ENCODE measurements at places on chromosomes 2 and 18.
A peak's percentile ranks its signal among the peaks of the same experiment; 100 is the strongest.

- no peak for DNase-seq
These were observed 20.0 kb upstream of the FBLN7 start for GRCh38 chr2:112118148-112118547.

DNA sequence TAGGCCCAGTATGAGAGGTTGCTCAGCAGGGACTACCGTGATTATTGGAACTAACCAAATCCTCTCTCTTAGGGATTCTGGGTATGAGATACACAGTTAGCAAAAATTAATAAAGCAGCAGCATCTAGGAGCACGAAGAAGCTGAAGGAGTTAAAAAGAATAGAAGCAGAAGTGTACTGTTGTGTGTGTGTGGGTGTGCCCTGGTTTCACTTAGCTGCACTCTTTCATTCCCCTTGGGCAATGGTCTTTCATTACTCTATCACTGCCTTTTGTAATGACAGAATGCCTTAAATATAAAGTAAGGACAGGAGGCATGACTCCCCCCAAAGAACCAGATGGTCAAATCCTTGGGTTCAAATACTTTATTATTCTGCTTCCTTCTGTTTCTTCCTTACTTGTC lies 115.9 kb upstream of the CD302 start:
- DNase-seq = no peak

DNA sequence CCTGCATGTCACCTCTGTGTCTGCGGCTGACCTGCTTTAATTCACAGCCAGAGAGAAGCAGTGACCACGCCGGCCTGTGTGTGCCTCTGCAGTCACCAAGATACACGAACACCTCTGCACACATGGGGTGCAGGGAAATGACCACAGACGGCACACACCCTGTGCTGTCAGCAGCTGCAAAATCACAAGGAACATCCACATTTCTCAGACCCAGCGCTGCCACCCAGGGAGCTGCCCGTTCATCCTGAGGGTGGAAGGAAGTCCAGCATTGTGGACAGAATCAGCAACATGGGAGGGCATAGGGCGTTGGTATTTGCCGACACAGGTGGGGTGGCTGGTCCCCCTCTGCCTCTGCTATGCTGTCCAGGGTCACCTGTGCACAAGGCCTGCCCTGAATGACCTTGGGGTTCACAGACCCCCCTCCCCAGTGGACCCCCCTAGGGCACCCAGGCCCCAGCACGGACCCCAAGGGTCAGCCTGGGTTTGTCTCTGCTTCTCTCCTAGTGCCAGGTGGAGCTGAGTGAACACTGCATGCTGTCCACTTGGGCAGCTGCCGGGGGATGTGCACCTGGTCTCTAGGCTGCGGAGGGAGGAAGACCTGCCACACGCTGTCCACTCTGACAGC lies 107.4 kb downstream of the PXDN start:
- no peak for DNase-seq

GRCh38 chr2:217356142-217356541 lies 496.3 kb upstream of the TNP1 start:
- DNase-seq = no peak

DNA sequence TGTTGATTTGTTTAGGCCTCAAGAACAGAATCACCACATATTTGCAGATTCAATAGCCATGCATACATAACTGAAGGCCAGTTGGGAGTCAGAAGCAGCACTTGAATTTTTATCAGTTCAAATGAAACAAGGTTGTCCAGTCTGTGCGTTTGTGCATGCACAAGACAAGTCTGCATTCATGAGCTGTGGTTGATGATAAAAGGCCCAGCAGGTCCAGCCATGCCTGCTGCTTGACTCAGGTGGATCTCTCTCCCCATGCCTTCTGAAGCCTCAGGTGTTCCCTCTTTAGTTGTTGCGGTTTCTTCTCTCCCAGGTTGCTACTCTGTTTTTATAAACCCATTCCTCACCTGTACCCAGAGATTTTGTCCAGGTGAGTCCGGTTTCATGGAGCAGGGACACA lies 124.5 kb downstream of the CCDC102B start:
- no peak for DNase-seq

- no peak for DNase-seq
These were observed 9.4 kb downstream of the C2orf42 start for GRCh38 chr2:70181363-70181956.

GRCh38 chr18:24010673-24011072 lies 3.9 kb upstream of the TTC39C start:
- DNase-seq = no peak

DNA sequence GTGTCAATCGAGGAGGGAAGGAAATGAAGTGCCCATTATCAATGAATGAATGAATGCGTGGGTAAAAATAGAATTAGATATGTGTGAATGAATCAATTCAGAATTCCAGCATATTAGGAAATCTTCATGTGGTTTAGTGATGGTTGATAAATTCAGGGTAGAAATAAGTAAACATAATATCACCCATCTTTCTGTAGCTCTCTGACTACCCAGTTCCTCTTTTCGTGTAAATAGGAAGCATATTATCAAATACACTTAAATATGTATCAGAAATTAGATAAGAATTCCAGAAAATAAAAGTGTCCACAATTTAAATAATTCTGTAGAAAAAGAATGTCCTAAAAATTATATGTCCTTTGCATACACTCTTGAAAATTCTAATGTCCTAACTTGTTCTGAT lies 552.9 kb upstream of the LRATD1 start:
- no peak for DNase-seq

- no peak for DNase-seq
These were observed 20.1 kb downstream of the TMEM177 start for GRCh38 chr2:119699016-119699606.

GRCh38 chr18:9095297-9096006 lies 7.0 kb upstream of the NDUFV2 start:
- DNase-seq = no peak

- DNase-seq = no peak
These were observed 30.7 kb upstream of the ACAA2 start for GRCh38 chr18:49843778-49844625.

DNA sequence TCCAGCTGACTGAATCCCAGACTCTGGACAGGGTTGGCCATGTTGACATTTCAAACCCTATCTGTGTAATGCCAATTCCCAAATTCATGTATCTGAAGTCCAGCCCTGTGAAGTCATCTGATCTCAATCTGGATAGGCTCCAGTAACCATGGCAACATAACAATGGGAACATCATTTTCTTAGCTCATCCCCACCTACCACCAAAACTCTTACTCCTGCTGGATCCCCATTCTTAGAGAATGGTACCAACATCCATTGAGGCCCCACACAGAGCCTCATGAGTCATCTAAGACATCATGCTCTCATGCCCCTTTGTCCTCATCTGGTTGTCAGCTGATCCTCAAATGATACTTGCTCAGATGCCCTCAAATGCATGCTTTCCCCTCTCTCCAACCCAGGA lies 58.9 kb upstream of the TEX51 start:
- DNase-seq = no peak

- peak; percentile 47 for DNase-seq
These were observed 456 bp downstream of the LRP1B start for GRCh38 chr2:142130111-142131009.

GRCh38 chr2:128457006-128457604 lies 138.4 kb upstream of the HS6ST1 start:
- DNase-seq = no peak
